ENCODE measurements at places on chromosomes 12 and 14.

DNA sequence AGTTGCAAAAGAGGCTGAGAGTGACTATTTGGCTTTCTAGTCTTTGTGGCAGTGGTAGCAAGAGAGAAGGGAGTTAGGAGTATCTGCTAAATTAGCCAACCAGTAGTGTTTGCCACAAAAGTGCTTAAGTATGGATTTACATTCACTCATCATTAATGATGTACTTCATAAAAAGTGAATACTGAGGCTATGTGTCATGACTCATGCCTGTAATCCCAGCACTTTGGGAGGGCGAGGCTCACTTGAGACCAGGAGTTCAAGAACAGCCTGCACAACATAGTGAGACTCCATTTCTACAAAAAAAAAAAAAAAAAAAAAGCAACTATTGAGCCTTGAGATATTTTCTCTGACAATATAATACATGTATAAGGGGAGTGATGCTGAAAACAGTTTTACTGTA is 36.8 kb downstream of the CCDC177 start:
- DNase-seq, result no peak

- no peak for DNase-seq
Observed at GRCh38 chr12:57142121-57142520, 5.3 kb downstream of the LRP1-AS start.

DNA sequence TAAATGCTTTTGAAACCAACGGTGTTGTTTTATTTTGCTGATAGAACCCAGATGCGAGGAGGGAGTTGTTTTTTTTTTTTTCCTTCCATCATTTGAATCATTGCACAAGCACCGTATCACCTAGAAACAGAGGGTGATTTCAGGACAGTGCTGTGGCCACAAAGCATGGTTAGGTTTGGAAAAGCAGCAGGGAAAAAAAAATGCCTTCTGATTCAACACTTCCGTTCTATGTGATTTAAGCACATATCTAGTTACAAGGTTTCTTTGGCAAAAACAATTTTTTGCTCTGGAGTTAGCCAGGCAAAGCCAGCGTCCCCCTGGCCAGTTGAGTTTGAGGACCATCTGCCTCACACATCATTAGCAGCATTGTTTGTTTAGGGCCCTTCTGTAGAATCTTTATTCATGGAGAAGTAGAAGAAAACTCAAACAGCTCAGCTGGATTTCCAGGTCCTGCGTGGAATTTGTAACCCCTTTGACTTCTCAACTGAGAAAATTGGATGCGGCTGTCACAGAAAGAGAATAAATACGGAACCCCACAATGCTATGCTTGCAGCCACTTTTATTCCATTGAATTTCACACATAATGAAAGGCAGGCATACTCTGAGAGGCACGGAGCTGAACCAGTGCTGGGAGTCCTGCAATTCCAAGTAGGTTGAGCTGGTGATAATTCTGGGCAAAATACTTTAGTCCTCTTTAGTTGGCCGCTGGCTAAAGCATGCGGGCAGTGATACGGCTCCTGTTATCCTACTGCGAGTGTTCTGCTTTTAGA is 17.0 kb upstream of the WNT5B start:
- no peak for DNase-seq

- no peak for DNase-seq
Observed at GRCh38 chr12:120936197-120936596, 32.0 kb upstream of the SPPL3 start.

- DNase-seq, result no peak
Observed at GRCh38 chr12:43436597-43436996, 115.4 kb downstream of the ADAMTS20 start.

GRCh38 chr12:508795-509194 is 49.1 kb downstream of the B4GALNT3 start:
- DNase-seq, result no peak

GRCh38 chr12:107503887-107504885 is 181.4 kb upstream of the PWP1 start:
- DNase-seq, result peak; percentile 72

DNA sequence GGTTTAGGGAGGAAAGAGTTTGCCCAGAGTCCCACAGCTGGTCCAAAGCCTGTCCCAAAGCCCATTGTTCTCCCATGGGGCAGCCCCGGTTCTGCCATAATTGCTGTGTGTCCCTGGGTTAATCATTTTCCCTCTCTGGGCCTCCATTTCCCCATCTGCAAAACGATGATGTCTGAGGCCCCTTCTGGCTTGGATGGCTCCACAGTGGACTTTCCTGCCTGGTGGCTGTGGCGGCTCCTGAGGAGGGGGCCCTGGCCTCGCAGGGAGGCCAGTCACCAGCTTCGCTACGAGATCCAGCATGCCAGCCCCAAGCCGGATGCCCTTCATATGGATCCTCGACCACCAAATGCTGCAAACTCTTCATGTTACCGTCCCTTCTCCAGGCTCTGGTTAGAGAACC is 37.5 kb upstream of the PPP1R13B start:
- no peak for DNase-seq

GRCh38 chr14:63933711-63934110 is 80.9 kb downstream of the SYNE2 start:
- no peak for DNase-seq

DNA sequence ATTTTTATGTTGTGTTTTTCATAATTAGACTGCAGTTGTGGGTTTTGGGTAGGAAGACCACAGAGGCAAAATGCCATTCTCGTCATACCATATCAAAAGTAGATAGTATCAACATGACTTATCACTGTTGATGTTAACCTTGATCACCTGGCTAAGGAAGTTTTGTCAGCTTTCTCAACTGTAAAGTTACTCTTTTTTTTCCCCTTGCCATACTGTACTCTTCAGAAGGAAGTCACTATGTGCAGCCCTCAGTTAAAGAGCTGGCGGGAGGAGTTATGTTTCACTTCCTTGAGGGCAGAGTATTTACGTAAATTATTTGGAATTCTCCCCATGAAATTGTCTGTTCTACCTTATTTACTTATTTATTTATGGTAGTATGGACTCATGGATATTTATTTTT is 78.7 kb downstream of the PRORP start:
- DNase-seq, result no peak

GRCh38 chr14:81772381-81772780 is 238.7 kb upstream of the SEL1L start:
- no peak for DNase-seq

- no peak for DNase-seq
Observed at GRCh38 chr12:42565633-42566032, 23.9 kb downstream of the PRICKLE1 start.

- DNase-seq, result no peak
Observed at GRCh38 chr14:102508774-102509745, 516 bp downstream of the ANKRD9 start.

DNA sequence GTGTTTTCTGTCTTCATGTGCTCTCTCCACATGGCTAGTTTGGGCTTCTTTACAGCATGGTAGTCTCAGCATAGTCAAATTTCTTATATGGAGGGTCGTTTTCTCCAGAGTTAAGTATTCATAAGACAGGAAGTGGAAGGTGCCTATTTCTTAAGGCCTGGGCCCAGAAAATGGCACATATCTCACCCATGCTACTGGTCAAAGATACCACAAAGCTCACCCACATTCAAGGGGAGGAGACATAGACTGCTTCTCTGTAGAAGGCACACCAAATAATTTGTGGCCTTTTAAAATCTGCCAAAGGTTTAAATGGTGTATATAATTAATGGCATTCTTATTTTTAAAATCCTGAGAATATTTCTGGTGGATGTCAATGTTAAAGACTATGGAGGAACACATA is 44.8 kb downstream of the CCDC91 start:
- DNase-seq, result no peak

DNA sequence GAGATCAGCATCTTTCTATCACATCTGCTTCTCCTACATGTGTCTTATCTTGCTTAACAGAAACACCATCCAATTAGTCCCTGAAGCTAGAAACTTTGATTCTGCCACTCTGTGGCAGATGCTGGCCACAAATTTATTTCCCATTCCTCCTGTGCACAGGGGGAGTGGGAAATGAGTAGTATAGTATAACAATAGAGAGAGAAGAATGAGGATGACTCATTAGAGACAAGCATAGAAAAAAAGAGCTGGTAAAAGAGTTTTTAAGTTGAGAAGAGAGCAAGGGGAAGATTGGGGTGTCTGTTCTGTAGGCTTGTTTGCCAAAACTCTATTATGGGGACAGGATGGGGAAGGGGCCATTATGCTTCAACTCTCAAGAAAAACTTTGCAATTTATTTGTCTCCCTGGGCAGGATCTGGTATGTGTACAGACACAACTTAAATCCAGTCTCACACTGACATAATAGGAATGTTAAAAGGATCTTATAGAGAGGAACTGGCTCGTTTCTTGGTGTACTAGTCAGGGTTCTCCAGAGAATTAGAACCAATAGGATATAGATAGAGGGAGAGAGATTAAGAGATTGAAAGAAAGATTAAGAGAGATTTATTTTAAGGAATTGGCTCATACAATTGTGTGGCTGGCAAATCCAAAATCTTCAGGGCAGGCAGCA is 142.6 kb upstream of the CPSF6 start:
- DNase-seq, result no peak

GRCh38 chr14:98915625-98916024 is 356.4 kb downstream of the BCL11B start:
- no peak for DNase-seq

- no peak for DNase-seq
Observed at GRCh38 chr14:26282578-26282977, 315.3 kb downstream of the NOVA1 start.
